ENCODE measurements at places on chromosomes 5 and 9.
A peak's percentile ranks its signal among the peaks of the same experiment; 100 is the strongest.

- DNase-seq: no peak
Observed at GRCh38 chr5:139759219-139759721, 36.3 kb upstream of the PSD2 start.

DNA sequence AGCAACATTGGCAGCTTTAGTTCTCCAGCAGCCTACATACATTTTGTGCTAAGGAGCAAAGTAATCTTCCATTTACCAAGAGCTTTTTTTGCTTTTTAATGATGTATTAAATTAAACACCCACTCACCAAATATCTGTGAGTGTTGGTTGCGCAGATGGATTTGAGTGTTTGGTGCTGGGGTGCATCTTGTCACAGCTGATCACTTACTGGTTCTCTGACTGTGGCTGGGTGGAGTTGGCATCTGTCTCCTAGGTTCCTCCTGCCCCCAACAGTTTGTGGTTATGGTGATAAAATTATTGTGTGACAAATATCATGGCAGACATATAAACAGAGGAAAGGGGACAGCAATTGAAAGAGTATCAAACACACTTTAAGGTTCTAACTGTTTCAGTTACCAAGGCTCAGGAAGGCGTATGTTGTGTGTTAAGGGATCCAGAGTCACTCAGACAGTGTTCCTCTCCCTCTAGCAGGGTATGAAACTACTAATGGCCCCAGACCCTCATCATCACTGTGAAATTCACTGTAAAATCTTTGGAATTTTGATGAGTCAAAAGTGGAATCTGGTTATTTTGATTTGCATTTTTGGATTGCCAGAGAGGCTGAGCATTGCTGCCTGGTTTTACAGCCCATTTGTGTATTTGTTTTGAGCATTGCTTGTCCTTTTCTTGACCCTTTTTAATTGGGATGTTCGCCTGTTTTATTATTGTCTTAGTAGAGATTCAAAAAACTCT is 81.7 kb downstream of the PDE8B start:
- peak; percentile 85 for DNase-seq

GRCh38 chr5:134547999-134548658 is 22.7 kb downstream of the JADE2 start:
- no peak for DNase-seq

DNA sequence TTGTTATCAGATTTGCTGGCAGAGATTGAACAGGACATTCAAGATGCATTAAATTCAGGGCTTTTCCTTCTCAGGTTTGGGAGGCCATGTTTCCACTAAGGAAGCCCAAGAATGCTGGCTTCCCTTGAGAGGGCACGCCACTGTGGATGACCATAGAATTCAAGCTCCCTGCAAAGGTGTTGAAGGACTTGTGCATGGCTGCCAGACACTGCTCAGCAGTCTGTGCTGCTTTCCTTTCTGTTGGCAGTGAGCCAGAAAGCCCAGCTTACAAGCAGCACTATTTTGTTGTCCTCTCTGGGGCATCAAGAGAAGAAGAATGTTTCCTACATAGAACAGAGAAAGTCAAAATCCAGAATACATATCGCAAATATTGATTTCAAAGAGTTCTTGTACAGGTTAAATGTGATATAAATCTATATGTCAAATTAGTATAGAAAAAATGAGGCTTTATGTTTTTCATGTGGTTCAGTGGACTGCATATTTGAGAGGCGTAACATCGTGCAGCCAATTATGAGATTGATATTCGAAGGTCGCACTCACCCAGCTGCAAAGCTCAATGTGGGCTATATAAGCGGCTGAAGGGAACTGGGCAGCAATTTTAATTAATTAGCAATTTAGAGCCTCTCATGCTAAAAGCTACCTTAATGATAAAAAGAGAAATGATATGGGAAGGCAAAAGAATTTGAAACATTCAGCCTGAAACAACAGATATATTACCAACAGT is 103.1 kb upstream of the ISL1 start:
- no peak for DNase-seq

DNA sequence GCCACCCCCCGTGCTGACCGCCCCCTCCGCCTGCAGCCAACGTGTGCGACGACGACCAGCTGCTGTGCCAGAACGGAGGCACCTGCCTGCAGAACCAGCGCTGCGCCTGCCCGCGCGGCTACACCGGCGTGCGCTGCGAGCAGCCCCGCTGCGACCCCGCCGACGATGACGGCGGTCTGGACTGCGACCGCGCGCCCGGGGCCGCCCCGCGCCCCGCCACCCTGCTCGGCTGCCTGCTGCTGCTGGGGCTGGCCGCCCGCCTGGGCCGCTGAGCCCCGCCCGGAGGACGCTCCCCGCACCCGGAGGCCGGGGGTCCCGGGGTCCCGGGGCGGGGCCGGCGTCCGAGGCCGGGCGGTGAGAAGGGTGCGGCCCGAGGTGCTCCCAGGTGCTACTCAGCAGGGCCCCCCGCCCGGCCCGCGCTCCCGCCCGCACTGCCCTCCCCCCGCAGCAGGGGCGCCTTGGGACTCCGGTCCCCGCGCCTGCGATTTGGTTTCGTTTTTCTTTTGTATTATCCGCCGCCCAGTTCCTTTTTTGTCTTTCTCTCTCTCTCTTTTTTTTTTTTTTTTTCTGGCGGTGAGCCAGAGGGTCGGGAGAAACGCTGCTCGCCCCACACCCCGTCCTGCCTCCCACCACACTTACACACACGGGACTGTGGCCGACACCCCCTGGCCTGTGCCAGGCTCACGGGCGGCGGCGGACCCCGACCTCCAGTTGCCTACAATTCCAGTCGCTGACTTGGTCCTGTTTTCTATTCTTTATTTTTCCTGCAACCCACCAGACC is 80.2 kb downstream of the NTNG2 start:
- DNase-seq: no peak
